Activated T-helper 1 cell treated with anti-CD3 and anti-CD28 coated beads, Interleukin-2, amount 50 U/mL, for 16 hours (primary cell): ENCODE measurements at places on chromosomes 5 and 9.

- DNase-seq = no peak
Observed at GRCh38 chr9:92151691-92152393, 36.6 kb upstream of the SPTLC1 start.

GRCh38 chr5:39829441-39829840 lies 404.7 kb upstream of the DAB2 start:
- no peak for DNase-seq

- DNase-seq = no peak
Observed at GRCh38 chr5:32290922-32291321, 21.8 kb downstream of the MTMR12 start.

DNA sequence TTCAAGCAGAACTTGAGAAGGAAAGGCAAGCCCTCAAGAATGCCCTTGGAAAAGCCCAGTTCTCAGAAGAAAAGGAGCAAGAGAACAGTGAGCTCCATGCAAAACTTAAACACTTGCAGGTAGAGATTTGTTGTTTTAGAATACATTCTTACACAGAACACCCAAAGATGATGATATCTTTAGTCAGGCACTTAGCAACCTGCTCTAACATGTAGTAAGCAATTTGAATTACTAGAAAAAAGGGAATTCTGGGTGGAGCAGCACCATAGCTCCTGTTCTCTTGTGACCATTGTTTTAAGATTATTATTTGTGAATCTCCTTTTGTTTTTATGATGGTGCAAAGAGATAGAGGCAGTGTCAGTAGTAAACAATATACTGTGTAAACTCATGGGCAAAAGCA lies 63.1 kb downstream of the RAB14 start:
- DNase-seq = no peak

- DNase-seq = no peak
Observed at GRCh38 chr9:28735738-28736342, 1162.6 kb upstream of the C9orf72 start.

- DNase-seq = no peak
Observed at GRCh38 chr9:133023117-133023890, 7.5 kb upstream of the GTF3C5 start.

- no peak for DNase-seq
Observed at GRCh38 chr5:63963080-63963735, 963 bp upstream of the HTR1A start.

DNA sequence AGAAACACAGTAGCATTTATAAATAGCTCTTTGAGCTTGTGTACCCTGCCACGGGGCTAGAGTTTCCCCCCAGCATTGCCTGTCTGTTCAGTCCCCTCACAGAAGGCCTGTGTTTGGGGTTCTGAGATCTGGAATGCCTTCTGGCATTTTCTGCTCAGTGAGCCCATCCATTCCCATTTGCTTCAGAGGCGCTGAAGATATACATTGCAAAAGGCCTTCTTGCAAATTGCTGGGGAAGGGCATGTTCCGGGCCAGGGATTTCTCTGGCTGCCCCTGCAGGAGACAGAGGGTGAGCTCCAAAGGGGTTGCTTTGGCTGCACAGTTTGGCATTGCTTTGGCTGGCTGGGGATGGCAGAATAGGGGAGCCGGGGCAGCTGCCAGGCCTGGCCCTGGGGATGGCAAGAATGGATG lies 308.4 kb downstream of the MSX2 start:
- DNase-seq = no peak

GRCh38 chr5:176446884-176447590 lies 1.1 kb upstream of the FAF2 start:
- no peak for DNase-seq

DNA sequence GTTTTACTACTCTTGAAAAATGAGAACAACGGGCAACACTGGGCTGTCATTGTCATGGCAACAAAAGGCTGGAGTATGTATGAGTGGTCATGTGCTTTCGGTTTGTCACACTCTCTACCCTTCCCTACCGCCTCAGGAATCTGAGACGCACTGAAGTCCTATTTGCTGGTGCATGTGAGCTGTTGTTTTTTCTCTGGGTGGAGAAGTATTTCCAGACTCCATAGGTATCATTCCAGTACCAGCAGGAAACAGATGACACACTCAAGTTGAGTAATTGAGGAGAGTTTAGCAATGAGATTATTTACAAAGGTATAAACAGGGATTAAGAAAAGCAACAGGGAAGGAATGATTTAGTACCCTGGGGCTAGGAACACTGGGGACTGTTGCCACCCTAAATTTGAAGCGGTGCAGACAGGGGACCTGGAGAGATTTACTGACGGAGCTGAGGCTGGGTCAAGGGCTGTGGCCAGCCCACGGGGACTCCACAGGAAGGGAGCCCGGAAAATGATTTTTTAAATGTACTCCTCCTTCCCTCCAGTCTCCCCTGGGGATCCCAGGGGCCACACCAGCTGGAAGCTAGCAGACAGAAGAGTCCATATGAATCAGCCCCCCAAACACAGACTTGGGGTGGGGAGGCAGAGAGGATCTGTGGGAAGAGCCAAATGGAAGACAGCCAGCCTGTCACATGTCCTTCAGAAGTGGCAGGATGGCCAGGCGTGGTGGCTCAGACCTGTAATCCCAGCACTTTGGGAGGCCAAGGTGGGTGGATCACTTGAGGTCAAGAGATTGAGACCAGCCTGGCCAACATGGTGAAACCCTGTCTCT lies 13.2 kb upstream of the ZBTB43 start:
- DNase-seq = no peak

DNA sequence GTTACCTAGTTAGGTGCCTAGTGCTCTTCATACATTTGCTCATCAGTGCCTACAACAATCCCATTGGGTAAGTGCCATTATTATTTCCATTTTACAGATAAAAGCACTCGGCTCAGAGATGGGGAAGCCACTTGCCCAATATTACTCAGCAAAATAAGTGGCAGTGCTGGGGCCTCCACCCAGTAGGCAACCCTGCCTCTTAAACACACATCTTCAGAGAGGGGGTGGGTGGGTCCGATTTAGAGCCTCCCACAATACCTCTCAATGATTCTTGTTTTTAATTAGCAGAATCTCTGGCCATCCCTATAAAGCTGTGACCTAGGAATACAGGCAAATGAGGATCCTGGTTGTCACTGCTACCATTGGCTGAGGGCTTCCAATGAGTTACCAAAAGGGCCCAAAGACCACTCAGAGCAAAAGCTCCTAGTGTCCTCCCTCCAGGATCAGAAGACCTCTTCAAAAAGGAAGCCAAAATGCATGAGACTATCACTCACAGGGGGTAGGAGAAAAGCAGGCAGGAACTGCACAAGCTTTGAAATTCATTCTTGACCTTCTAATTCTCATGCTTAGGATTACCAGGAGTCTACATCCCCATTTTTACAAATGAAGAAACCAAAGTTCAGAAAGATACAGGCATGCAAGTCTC lies 36.1 kb upstream of the UBE2D2 start:
- DNase-seq = no peak

- no peak for DNase-seq
Observed at GRCh38 chr5:148998174-148998797, 64.6 kb downstream of the SH3TC2 start.

DNA sequence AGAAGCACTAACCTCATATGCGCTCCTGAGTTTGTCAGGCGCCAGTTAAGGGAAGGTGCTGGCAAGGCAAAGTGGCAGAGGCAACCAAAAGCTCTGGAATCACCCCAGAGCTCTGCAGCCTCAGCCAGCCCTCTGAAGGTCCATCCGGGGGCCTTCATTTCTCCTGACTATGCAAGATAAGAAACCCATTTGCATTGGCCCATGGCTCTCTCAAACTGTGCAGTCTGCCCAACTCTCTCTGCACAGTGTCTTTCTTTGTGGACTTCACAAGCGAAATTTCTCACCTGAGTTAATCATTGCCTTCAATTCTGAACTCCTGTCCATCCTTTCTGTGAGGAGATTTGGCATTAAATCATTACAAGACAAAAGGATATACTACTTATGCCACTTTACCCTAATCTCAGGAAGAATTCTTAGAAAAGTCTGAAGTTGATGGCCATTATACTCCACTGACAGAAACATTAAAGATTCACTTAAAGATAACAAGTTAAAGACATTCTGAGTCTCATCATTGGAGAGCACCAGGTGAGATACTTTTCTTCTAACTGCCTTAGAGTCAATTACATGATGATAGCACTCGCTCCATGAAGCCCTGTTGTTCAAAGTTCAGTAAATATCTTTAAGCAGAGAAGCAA lies 235.6 kb downstream of the SPOCK1 start:
- no peak for DNase-seq

- no peak for DNase-seq
Observed at GRCh38 chr5:112923148-112923917, 1.3 kb upstream of the REEP5 start.

- no peak for DNase-seq
Observed at GRCh38 chr9:8725635-8726034, 926.1 kb upstream of the DMAC1 start.

- no peak for DNase-seq
Observed at GRCh38 chr5:180297587-180298282, 5.9 kb upstream of the MAPK9 start.

DNA sequence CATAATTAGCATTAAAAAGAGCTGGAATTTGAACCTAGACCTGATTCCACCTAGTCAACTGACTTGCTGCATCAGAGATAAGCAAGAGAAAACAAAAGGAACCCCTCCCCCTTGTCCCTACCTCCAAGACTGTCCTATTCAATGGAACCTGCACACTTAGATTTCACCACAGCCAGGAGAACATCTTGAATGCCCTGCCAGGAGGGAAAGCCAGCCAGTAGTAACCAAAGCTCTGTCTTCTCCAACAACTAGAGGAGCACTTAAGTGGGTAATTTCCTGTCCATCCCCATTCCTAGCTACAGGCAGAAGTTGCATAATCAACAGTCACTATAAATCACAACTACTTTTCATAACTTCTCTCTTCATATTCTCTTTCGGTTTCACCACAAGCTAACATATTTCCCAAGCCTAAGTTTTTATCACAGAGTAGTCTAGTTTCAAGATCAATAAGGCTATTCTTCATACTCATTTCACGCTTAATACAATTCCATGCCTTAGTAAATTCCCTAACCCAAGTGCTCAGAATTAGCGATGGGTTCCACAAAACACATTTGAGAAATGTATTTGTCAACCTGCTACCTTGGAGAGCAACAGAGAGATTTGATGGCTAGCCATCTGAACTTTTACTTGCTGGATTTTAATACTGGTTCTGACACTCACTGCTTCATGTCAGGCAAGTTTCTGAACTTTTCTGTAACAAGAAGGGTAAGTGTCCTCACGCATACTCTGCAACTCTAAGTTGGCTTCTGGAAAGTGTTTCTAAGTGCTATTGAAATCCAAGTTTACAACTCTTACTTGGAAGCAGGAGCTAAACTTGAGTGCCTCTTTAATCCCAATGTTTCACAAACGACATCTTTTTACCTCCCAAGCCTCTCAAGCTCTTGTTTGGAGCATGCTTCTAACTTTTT lies 2.0 kb downstream of the DENND1A start:
- DNase-seq = no peak

GRCh38 chr9:14180093-14180959 lies 133.6 kb downstream of the NFIB start:
- DNase-seq = no peak

- no peak for DNase-seq
Observed at GRCh38 chr9:134942788-134943184, 25.1 kb upstream of the FCN1 start.

DNA sequence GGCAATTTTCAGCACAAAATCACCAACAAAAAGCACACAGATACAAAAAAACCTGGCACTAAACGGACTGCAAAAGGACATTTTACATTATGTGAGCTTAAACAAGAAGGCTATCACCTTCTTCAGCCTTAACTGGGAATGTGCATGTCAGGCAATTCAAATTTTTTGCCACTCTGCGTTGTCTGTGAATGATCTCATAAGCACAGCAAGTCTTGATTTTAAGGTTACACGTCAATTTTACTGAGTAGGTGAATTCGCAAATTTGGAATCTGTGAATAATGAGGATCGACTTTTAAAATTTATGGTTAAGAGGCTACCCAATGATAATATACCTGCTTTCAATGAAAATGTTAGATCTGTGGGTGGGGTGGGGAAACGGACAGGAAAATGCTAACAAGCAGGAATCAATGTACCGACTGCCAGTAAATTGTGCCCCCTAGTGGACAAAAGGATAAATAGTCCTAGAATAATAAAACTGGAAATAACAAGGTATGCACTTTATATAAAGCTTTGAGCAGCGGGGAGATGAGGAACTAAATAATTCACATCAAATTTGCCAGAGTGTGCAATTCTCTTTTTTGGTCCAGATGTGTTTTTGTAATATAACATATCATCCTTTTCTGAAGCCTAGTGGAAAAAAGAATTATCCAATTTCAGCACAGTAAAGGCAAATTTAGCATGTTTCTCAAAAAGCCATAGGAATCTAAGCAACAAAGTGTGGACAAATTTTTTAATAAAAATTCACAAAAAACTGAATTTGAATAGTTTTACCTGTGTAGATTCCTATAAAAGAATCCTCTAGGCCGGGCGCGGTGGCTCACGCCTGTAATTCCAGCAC lies 20.5 kb downstream of the EQTN start:
- DNase-seq = no peak

DNA sequence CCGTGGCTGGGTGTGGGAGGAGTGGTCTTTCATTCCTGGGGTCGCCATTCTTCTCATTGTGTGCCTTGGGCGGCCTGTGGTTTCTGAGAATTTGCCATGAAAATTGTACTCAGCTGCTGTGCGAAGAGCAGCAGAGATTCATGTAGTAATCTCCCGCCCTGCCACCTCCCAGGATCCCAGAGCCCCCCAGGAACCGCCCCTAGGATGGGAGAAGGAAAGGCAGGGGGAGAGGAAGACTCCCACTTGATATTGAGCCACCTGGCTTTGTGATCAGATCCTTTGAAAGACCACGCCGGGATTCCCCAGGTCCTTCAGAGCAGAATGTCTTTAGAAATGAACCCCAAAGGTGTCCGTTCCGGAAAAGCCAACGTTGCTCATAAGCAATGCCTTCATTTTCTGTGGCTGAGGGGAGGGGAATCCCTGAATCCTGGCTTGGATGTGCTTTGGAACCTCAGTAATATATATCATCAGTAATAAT lies 27.6 kb downstream of the NEURL1B start:
- DNase-seq = no peak

- no peak for DNase-seq
Observed at GRCh38 chr5:102715082-102715807, 39.9 kb upstream of the PAM start.

DNA sequence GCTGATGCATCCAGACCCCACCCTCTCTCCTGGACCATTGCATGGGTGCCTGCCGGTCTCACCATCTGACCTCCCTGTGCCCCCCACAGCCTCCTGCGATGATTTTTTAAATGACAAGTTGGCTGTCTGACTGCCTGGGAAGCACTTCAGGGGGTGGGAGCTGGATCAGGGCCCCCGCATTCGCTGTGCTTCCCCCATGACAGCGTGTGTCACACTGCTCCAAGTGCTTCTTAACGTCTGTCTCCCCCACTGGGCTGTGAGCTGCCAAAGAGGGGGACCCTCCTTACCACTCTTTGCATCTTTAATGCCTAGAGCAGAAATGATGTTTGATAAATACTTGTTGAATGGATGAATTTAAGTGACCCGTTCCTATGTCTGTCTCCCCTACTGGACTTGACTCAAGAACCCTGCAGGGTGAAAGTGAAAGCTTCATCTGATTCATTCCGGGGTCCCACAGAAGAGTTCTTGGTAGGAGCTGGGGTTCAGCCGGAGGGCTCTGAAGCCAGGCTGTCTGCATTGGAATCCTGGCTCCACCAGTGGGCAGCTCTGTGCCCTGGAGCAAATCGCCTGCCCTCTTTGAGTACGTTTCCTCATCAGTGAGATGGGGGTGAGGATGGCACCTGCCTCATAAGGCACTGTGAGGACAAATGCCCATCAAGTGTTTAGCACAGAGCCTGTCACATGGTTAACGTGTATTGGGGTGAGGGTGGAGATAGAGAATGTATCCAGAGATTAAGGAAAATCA lies 7.6 kb upstream of the EGR1 start:
- DNase-seq = no peak
